ENCODE measurements at places on chromosomes 6 and 20.
A peak's percentile ranks its signal among the peaks of the same experiment; 100 is the strongest.

DNA sequence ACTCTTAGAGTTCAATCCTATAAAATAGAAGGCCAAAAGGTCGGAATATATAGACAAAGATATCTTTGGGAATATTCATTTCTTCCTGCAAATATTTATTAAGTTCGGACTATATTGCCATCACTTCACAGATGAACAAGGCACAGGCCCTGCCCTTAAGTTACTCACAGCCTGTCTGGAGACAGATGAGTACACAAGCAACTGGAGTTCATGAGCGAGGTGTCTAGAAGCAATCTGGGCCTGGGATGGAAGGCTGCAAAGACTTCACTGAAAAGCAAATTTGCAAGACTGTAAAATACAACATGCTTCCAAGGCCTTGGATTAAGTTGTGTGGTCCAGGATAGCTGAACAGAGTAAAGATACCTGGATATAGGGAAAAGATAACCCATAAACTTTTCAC, 56.7 kb upstream of the CEP85L start:
- no peak for DNase-seq

DNA sequence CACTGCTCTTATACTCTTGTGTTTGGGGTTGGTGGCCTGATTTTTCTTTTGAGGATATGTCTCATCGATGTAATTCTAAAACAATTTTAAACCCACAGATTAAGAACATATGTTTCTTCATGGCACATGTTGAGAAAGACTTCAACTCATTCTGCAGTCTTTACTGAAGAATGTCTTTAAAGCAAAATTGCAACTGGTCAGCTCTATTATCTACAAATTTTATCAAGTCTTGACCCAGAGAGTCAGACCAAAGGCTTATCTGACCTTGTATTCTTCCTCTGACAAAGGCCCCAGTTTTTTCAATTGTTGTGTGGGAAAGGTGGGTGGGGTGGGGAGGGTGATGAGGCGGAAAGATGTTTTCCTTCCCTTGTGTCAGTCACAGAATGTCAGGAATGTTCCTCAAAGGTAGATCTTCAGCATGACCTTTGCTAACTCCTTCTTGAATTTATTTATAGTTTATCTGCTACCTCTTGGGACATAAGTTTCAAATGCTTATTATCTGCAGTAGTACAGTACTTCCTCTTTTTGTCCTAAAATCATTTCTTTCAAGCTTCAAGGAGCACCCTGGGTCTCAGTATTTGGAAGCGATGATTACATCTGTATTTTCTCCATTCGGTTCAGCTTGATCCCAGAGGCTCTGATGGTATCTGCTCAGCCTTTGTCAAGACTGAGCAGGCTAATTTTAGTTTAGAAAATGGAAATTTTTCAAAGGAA, 63.2 kb upstream of the TIAM2 start:
- DNase-seq, result no peak

DNA sequence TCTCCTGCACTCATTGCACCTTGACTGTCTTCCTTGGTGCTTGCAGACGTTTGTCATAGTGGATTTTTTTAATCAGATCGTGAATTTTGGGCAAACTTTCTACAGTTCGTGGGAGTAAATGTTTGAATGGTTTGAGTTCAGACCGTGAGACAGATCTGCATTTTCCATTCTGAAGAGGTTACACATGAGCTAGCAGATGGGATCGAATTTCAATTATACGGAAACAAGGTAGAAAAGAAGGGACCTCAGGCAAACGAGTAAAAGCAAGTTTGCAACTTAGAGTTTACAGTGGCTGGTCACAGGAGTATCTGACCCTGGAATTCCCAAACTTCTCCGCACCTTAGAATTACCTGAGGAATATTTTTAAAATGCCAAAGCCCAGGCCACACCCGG, 17.2 kb upstream of the NCR2 start:
- DNase-seq, result no peak

DNA sequence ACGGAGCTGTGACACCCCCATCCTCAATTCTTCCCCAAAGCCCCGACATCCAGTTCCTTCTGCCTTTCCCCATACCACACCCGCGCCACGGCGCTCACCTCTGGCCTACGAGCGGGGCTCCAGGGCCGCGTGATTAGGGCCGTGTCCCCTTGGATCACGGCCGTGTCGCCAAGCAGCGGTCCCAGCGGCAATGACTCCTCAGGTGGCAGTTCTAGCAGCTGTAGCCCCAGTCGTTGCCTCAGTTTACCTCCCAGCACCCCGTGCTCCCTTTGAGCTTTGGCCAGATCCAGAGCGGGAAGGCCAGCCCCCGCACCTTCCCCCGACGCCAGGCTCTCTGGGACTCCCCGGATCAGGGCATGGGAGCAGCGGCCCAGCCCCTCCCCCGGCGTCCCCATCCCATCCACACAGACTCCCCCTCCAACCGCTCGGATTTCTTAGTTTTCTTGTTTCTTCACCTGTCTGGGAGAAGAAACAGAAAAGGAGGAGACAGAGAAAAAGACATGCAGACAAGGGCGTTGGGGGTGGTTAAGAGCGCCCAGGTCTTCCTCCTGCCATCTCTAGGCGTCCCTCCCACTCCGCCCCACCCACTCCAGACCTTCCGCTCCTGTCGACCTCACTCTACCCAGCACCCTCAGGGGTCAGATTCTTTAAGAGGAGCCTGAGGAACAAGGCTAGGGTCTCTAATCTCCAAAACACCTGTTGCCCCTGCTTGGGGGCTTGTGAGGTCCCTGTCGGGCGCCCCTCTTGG, at the start of gene DDAH2:
DDAH2 (minus strand) TSS at position 533 of the 748 bp plus-strand sequence; CDS start at position 395, 138 bp downstream.
- DNase-seq, result no peak

DNA sequence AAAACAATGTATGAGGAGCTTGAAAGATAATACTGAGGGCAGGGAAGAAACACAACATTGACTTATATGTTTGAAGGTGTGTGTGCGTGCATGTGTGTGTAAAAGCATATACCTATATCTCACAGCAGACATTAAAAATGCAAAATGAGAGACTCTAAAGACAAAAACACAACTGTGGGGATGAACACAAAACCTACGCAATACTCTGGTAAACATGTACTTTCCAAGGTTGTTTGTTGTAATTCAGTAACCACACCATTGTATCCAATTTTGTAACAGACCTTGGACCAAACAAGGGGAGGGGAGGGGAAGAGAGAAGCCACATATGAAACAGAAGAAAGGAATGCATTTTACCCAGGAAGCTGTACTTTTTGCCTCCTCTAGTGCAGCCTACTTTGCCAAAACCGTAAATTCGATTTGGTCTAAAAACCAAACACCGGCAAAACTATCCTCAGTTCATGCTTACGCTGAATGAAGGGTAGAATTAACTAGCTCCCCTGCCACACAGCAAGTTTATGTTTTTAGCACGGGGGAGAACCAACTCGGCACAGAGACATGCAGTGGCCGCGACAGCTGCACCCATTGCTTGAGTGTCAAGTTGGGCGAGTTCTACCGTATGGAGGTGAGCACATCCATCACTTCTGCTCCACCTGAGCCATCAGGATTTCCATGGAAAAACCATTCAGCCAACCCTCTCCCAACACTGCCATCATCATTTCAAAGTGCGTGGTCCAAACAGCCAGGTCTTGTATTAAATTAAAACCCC, 50.0 kb downstream of the CNKSR3 start:
- DNase-seq, result no peak

- no peak for DNase-seq
Measured at GRCh38 chr20:47258745-47259695, 97.5 kb downstream of the ZMYND8 start.

DNA sequence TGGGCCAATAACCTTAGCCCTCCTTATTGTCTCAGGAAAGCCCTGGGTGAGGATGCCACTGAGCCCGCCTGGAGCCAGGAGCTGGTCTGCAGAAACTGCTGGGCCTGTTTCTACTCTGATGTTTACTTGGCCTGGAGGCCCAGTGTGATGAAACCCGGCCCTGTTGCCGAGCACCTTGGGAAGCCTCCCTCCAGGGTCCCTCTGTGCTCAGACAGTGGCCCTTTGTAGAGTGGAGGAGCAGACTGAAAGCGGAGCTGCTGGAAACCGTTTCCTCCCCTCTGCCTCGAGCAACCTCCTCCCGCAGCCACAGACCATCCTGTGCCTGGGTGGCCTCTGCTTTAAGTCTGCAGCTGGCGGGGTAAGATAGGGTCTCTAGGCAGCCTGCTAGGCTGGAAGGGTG, 84.1 kb upstream of the EPB41L1 start:
- no peak for DNase-seq

GRCh38 chr6:66396145-66396544, 689.1 kb upstream of the EYS start:
- DNase-seq, result no peak

DNA sequence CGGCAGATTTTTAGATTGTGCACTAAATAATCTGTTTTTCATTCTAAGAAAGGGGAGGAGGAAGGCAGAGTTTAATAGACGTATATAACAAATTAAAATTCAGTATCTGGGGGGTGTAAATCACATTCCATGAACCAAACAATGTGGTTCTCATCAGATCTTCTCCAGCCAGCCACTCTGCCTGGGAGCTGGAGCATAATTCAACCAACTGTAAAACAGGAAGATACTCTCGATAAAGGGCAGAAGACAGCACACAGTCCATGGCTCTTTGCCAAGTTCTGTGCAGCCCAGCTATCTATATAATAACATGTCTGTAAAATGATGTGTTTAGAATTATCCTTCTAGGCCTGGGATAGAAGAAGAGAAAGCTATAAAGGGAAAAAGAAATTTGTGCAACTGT, 289.9 kb upstream of the ZFP64 start:
- DNase-seq, result no peak

- peak; percentile 64 for DNase-seq
Measured at GRCh38 chr6:157941101-157941863, 40.4 kb upstream of the SYNJ2 start.

DNA sequence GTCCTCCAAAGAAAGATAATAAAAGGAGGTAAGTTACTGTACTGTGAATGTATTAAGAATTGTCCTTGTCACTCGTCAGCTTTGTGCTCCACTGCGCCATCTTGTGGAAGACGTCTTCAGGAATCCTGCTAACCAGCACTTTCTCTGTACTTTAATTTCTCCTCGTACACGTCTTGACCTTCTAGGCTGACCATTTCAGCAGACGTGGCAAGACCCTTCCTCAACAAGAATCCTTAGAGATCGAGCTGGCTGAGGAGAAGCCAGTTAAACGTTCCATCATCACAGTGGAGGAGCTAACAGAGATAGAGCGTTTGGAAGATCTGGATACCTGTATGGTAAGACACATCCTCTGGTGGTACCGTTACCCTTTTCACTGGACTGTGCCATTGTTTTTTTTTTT, 95.5 kb upstream of the SCGN start:
- peak; percentile 87 for DNase-seq

DNA sequence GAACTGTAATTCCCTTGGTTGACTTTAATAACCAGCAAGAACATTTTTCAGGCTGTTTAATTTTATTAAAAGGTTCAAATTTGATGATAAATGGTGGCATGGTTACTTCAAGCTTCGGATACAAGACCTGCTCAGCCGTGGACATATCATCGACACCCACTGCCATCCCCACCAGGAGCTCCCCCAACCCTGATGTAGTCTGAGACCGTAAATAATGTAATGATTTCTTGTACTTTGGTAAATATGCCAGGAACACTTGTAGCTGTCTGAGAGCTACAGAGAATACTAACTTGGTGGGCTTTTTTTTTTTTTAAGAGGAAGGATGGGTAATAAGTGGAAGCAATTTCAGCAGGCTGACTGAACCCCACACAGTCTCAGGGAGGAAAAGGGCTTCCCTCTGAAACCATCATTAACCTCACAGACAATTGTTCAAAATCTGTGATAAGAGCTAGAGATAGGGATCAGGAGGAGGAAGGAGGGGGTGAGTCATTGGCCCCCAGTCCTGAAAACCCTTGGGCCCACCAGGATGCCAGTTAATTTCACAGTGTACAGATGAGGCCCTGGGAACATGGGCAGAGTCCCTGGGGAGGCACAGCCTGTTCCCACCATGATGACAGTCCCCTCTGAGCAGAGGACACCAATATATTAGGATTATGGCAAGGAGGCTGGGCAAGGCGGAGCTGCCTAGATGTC, 56.0 kb downstream of the APCDD1L start:
- no peak for DNase-seq

- DNase-seq, result peak; percentile 92
Measured at GRCh38 chr6:24581084-24581669, 64.8 kb downstream of the KIAA0319 start.

DNA sequence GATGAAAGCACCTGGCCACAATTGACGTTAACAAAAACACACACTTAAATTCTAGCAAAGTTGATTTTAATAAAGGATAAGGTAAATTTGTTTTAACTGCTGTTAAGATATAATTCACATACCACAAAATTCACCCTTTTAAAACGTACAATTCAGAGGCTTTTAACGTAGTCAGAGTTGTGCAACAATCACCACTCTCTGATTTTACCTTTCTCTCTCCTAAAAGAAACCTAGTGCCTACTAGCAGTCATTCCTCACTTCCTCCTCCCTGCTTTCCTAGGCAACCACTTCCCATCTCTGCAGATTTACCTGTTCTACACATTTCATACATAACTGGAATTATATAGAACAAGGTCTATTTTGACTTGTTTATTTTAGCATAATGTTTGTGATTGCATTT, 58.9 kb downstream of the PTPRK start:
- DNase-seq, result no peak

DNA sequence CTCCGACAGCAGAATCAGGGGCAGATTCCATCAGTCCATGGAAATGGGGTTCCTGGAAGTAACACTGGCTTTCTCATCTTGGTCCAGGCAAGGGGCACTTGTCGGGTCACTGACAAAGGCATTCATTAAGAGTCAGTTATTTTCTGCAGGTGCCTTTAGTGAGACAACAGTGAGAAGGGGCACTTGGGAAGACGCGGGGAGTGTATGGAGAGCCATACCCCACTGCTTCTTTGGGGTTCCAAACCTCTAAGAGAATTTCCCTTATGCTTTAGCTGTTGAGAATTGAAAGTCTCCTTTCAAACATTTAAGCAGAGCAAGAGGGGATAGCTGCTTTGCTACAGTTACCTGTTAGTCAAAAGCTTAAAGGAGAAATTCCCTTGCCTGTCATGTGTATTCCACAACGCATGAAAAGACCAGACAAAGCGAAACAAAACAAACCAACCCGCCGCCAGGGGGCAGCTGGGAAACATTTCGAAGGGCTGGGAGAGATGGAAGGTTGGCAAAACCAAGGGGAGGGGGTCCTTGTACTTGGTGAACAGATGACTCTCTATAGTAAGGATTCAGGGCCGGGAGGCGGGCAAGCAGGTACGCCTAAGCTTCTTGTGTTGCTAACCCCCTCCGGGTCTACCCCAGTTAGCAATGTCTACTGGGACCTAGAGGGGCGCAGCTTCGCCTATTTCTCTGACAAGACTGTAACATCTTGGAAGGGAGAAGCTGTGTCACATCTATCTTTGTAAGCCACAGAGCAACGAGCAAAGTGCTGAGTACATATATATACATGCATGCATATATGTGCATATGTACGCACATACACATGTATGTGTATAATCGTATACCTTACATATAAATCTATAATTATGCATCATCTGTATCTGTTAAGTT, 474.9 kb upstream of the AGPAT4 start:
- peak; percentile 82 for DNase-seq

GRCh38 chr6:129236001-129236517, 353.1 kb downstream of the LAMA2 start:
- DNase-seq, result no peak

DNA sequence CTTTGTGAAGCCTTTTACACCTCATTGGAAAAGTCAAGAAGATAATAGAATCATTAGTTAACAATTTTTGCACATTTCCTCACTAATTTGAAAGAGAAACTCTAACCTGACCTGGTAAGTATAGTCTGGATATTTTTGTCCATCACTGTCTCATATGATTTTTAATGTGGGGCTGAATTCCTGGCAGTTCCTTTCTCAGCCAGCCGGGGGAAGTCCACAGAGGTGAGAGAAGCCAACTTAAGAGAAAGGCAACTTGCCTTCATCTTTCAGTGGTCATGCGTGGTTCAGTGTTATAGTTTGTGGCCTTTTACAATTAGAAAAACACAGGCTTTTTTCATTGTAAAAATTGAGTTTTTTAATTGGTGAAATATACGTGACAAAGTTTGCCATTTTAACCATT, 80.6 kb downstream of the CDYL start:
- DNase-seq, result peak; percentile 6

Measured in NCI-H82 (cell line).